ENCODE measurements at places on chromosomes 7 and 10.

DNA sequence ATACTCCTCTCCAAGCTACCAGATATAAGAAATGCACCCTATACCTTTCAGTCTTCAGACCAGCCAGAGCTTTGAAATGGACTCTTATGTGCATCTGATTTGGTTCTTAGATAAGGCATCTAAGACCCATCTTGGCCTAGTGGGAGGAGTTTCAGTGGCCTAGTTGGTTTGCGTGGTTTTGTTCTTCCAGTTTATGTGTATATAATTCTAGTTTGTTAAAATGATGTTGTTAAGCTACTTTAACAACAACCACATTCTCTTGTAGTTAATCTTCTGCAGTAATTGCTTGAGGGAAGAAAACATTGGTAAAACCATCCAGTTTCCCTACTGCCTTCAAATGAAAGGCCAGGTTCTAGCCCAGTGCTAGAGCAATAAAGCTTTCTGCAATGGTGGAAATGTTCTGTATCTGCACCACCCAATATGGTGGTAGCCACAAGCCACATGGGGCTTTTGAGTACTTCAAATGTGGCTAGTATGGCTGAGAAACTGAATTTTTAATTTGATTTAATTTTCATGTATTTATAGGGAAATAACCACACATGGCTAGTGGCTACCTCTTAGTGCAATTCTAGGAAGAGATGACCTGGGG is 66.3 kb downstream of the KLHDC10 start:
- no peak for DNase-seq

GRCh38 chr7:104938741-104939390 is 75.1 kb upstream of the KMT2E start:
- no peak for DNase-seq

GRCh38 chr7:96023387-96023786 is 251.0 kb downstream of the DYNC1I1 start:
- DNase-seq: no peak

DNA sequence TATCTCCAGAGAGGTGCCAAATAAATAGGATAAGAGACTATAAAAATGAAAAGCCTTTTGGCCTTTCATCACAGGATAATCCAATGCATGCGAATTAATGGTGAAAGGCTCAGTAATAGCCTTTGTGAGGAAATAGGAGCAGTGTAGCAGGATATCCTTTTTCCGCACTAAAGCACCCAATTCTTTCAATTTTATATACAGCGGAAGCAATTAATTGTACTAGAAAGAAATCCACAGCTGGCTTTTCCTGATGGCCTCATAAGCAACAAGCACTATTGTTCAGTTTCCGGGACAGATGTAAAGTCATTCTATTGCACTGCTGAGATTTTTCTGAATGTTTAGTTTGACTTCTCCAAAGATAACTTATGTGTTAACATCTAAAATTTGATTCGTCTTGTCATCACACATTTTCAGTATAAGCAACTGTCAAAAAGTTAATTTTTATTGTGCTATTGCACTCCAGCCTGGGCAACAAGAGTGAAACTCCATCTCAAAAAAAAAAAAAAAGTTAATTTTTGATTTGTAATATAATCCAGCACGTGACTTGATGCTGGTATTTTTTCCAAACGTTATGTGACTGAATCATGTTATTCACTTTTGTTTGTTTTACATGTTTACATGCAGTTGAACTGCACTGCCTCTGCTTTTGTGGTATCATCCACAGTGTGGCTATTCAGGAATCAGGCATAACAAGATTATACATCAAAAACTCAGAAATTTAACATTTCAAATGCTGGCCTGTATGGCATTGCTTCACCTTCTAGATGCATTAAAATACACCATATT is 8.4 kb upstream of the BMPR1A start:
- no peak for DNase-seq

GRCh38 chr7:135274495-135275268 is 41.0 kb downstream of the STRA8 start:
- DNase-seq: no peak

DNA sequence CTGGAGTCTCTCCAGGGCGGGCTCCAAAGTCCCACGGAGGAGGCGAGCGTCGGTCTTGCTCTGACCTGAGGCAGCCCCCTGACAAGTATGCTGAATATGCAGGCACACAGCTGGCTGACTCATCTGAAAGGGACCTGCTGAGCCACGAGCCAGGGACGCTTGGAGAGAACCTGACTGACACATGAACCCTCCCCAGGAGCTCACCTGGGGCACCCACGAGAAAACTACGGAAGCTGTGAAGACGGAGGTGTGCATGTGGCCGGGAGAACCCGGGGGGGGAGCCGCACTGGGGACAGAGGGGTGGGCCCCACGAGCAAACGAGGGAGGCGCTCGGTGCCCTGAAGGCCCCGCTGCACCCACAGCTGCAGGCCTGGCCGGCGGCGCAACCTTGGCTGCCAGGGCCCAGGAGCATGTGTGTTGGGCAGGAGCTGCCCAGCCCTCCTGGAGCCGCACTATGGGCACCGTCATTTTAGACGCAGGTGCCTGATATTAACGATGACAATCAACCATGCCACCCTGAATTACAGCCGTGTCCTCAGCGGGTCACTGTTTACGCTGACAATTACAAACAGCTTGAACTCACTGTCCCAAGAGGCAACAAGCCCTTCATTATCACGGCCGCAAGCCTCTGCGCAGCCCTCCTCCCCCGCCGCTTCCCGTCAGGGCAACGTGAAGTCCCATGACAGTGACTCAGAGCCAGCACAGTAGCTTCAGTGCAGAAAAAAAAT is 64.7 kb downstream of the DIP2C start:
- no peak for DNase-seq

GRCh38 chr10:84948644-84949043 is 620.3 kb downstream of the CCSER2 start:
- no peak for DNase-seq

DNA sequence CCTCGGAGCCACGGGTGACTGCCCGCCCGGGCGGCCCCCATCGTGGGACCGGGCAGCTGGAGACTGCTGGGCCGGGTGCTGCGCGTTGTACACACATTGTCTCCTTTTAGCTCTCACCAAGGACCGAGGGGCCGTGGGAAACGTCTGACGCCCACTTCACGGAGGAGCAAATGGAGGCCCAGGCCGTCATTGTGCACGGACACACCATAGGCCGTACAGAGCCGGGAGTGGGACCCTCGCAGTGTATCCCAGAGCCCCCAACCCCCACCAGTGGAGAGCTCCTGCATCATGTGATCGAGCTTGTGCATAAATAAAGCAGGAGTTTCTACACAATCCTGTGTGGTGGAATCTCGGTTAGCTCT is 722 bp downstream of the DENND10 start:
- DNase-seq: no peak

DNA sequence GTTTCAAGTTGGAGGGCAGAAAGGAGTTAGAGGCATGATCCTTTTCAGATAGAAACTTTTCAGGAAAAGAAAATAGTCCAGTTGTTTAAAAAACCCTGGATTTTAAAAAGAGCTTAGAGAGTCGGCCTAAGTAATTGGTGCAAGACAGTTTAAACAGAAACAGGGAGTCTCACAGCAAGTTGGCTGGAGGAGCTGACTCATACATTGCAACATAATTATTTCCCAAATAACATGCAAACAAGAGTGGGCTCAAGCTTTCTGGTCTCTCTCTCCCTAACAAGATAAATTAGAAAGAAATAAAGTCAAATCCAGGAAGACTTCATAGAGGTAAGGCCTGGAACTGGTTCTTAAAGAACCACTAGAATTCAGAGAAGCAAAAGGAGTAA is 100.3 kb upstream of the AGBL3 start:
- DNase-seq: no peak

- no peak for DNase-seq
Observed at GRCh38 chr10:96664563-96664962, 55.8 kb downstream of the PIK3AP1 start.

DNA sequence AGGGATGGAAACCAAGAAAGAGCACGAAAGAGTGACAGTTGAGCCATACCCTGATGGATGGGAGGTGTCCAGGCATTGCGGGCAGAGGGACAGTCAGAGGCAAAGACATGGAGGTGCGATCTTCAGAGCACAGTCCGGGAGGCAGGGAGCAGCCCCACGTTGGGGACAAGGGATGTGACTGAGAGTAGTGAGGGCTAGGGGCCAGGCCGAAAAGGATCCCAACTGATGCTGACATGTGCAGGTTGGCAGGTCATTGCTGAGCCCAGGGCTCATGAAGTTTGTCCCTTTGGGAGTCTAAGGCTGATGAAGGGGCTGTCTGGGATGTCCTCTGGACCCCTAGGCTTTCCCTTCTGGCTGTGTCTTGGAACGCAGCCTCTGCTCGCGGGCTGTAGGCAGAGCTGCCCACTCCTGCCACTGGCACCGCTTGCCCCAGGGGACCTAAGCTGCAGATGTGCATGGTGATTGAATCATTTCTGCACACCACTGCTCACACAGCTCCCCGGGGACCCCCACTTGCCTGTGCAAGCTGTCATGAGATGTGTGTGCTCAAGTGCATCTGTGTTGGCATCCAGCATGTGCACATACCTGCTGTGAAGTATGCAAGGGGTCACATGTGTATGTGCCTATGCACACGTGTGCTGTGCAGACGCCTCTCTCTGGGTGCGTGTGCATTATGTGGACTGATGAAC is 125.1 kb downstream of the ZMIZ1 start:
- no peak for DNase-seq

DNA sequence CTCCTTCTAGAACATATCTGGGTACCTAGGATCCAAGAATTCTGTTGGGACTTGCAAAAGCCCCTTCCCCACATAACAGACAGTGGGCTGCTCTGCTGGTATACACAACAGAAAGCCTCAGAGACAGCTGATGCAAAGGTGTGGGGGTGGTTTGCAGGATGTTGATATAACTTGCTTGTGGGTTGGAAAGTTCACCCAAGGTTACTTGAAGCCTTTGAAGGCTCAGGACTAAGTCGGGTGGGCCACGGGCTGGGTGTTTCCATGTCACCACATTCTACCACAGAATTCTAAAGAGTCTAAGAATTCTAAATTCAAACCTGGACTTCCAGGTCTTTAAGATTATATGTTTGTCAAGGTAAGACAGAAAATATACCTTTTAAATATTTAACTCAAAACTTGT is 7.4 kb upstream of the NRCAM start:
- no peak for DNase-seq

GRCh38 chr10:13390604-13391522 is 42.8 kb upstream of the SEPHS1 start:
- DNase-seq: no peak

- no peak for DNase-seq
Observed at GRCh38 chr7:22452142-22452959, 47.6 kb downstream of the STEAP1B start.

DNA sequence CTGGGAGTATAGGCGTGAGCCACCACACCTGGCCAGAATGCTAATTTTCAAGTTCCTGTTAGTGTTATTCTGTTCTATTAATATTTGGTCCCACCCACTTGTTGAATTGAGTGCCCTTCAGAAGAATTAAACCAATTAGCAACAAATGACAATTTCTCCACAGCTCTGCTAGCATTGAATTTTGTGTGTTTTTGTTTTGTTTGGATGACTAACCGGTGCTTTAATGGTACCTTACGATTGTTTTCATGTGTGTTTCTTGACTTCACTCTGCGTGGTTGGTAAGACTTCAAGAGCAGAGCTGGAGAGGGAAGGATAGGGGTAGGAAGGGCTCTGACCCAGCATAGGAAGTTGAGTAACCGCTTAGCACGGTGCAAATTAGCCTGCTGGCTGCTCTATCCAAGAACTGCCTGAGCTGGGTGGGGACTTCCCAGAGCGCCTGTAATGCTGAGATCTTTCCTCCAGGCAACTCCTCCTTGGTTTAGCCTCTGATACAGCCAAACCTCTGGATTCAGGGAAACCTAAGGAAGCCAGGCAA is 4.6 kb downstream of the ARPC1B start:
- DNase-seq: no peak

- no peak for DNase-seq
Observed at GRCh38 chr7:158809596-158809995, 19.7 kb downstream of the ESYT2 start.

GRCh38 chr10:132647424-132647823 is 109.8 kb downstream of the INPP5A start:
- DNase-seq: no peak

- no peak for DNase-seq
Observed at GRCh38 chr10:59099481-59099880, 77.0 kb upstream of the PHYHIPL start.

GRCh38 chr7:92997152-92997551 is 120.6 kb downstream of the SAMD9 start:
- no peak for DNase-seq

DNA sequence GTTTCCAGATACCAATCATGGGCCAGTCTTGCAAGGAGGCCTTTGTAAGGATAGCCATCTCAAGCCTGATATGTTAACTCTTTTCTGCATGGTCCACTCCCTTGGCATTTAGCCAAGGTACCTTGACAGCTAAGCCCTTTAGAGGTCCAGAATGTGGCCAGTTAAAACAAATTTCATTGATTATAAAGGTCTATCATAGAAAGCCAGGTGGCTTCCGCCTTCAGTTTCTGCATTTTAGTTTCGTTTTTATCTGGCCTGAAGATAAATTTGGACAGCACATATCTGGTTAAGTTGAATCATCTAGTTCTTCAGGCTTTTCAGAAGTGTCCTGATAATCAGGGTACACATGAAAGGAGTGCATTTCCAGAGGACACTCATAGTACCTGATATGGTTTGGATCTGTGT is 30.7 kb downstream of the ANKIB1 start:
- no peak for DNase-seq

GRCh38 chr10:124090601-124091209 is 2.7 kb downstream of the CHST15 start:
- no peak for DNase-seq

- DNase-seq: no peak
Observed at GRCh38 chr7:12226756-12227155, 15.7 kb downstream of the TMEM106B start.

DNA sequence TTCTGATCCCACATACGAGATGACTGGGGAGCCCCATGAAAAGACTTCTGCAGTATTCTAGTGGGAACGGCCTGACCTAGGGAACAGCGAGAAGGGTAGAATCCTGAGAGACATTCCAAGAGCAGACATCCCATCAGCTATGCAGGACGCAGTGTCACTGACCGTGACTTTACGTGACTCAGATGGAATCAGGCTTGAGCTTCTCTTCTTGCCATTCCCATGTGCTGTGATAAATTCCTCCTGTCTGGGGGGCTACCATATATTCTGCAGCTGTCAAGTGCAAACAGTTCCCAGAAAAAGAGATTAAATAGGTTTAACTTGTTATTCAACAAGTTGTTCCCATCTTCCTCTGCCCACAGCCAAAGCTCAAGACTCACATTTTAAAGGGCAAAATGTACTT is 73.1 kb upstream of the PDE1C start:
- no peak for DNase-seq

- DNase-seq: no peak
Observed at GRCh38 chr10:47456794-47457527, 27.0 kb downstream of the ANXA8 start.

DNA sequence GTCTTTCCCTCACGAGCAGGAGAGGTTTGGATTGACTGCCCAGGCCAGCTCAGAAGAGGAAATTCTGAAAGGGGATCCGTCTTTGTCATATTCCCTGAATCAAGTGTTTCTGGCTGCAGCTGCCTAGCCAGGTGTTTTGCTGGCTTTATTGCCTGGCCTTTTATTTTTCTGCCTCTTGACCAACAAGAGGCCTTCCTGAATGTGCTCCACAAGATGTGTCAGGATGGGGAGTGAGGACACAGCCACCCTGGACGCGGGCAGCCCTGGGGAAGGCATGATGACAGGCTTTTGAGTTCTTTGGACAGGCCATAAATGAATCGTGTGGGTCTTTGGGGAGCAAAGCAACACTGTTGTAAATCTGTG is 163.6 kb downstream of the CAMK1D start:
- DNase-seq: no peak

Data from cortex of kidney (tissue), 1 donor.